ENCODE measurements at places on chromosomes 1 and 21.

GRCh38 chr1:20698195-20698910 lies 19.5 kb downstream of the KIF17 start:
- DNase-seq: no peak

- no peak for DNase-seq
Observed at GRCh38 chr1:68384872-68385411, 64.8 kb downstream of the RPE65 start.

DNA sequence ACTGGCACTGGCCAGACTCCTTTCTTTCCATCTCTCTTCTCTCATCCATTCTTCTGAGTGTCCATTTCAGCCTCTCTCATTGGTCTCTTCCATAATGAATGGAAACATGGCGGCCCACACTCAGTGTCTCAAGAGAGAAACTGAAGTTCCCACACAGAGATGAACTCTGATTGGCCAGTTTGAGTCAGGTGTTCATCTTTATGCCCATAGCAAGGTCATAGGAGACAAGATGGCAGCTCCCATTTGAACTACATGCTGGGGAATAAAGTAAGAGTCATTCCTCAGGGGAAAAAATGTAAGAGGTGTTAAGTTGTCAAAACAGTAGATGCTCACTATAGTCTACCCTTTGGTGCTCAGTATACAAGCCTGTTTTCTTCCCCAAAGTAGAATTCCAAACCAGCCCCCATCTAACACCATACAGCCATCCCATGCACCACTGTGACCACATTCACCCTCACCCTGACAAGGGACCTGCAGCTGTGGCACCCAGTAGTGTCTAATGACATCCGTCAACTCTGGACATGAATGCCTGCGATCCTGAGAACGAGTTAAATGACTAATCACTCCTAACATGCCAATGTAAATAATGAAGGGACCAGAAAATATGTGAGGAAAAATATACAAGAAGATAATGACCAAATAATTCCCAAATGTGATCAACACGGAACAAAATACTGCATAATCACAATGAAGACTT lies 12.4 kb downstream of the CDA start:
- no peak for DNase-seq

- DNase-seq: no peak
Observed at GRCh38 chr1:73517603-73518191, 680.3 kb downstream of the LRRIQ3 start.

- no peak for DNase-seq
Observed at GRCh38 chr1:229295745-229296144, 24.8 kb downstream of the RAB4A start.

DNA sequence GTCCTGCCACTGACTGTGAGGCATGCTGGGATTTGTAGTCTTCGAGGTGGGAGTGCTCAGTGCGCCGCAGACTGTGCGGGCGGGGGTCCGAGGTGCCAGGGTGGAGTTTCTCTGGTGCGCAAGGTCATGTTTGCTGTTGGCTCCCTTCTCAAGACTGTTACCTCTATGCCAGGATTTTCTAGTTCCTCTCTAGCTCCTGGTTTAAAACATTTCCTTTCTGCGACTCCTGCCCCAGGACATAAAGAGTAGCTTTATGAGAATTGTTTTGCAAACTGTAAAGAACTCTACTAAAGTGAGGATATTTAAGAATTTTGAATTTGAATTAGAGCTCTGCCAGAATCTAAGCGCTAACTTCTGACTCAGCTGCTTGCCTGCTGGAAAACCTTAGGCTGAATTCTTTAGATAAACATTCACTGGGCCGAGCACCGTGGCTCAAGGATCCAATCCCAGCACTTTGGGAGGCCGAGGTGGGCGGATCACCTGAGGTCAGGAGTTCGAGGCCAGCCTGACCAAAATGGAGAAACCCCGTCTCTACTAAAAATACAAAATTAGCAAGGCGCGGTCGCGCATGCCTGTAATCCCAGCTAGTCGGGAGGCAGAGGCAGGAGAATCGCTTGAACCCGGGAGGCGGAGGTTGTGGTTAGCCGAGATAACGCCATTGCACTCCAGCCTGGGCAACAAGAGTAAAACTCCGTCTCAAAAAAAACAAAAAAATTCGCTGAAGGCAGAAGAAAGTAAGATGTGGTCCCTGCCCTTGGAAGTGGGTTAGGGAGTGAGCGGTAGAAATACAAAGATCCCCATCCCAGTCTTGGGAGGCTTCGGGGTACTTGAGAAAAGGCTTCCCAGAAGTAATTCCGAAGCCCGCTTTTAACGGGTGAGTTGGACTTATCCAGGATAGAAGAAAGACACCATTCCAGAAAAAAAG lies 992 bp upstream of the USP48 start:
- no peak for DNase-seq

- no peak for DNase-seq
Observed at GRCh38 chr1:42736152-42736551, 3.9 kb downstream of the CLDN19 start.

GRCh38 chr1:108624069-108624468 lies 36.8 kb downstream of the HENMT1 start:
- DNase-seq: no peak

DNA sequence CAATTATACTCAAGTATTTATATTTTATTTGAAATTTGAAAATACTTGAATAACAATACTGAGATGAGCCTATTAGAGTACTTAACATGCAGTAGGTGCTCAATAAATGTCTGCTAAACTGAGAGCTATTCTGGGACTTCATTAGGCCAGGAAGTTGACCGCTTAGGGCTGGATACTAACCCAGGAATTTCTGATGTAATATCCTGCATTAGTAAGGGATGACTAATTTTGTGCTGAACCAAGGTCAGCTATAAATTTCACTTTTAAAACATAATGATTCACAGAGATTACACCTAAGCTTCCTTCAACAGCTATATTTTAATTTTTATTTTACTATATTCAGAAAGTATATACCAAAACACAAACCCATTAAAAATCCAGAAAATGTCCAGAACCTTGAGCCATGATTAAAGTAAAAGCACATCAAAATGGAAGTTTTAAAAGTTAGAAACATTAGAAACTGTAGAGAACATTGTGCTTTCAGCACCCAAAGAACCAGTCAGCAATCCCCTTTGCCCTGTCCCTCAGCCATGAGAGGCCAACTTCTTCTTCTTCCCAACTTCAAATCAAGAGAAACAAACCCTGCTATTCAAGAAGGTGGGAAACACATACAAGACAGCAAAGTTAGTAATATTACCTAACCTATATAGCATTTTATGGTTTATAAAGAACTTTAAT lies 35.4 kb downstream of the WNT2B start:
- no peak for DNase-seq

DNA sequence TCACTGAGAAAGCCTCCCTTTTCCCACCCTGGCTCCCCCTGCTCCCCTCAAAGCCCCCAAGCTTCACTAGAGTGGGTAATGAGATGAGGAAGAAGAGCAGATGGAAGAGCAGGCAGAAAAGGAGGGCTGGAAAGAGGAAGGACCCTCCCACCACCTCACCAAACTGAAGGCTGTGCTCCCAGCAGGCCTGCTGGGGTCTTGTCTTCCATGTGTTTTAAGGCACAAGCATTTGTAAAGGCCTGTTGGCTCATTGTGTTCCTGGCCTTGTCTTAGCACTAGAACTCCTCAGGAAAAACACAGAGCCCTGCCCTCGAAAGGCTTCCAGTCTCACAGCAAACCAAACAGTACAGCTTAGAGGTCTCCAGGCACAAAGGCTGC lies 51.5 kb downstream of the TOMM20 start:
- DNase-seq: no peak

DNA sequence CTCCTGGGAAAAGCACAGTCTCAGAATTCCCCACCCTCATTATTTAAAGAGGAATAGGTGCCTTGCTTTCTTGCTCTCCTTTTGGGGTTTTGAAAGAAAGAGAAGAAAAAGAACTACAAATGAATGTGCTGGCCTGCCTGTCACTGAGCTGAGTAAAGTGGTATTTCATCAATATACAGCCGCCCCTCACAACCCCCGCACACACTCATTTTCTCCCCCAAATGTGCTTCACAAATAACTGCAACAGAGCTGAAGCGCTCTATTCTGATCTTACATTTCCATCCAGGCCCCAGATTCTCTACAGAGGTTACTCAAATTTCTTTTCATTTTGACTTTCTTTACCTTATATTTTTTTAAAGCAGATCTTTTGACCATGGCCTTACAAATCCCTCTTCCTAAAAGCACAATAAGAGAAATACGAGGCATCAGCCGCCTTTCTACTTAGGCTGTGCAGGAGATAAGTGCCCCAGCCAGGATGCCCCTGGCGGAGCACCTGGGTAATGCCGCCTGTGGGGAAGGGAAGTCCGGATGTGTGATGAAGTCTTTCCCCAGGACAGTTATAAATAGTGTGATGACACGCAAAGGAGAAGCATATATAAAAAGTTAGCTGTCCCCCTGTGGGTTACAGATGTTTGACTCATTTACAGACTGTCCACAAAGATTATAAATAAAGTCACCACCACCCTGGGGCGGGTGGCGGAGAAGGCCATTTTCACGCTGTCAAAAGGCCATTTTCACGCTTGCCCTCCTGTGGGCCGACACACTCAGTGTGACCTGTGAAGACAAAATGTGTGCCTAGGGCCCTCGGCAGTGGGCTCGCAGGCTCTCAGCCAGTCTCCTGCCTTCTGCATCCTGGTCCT lies 6.5 kb downstream of the KCNN3 start:
- DNase-seq: no peak

GRCh38 chr21:26599261-26599660 lies 26.2 kb upstream of the CYYR1 start:
- DNase-seq: no peak

DNA sequence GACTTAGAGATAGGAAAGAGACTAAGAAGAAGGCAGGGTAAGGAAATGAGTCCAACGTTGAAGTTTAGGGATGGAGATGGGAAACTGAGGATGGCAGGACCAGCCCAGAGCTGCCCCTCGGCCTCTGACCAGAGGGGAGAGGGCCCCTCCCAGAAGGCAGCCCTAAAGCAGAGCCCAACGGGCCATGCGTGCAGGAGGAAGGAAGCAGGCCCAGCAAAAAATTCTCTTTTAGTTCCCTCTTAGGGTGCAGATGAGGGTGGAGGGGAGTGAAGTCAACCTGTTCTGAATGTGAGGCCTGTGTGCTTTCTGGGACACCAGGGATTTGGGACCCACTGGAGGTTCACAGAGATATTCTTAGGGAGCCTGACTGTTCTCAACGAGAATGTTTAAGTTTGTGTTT lies 225.4 kb downstream of the RHOU start:
- no peak for DNase-seq

DNA sequence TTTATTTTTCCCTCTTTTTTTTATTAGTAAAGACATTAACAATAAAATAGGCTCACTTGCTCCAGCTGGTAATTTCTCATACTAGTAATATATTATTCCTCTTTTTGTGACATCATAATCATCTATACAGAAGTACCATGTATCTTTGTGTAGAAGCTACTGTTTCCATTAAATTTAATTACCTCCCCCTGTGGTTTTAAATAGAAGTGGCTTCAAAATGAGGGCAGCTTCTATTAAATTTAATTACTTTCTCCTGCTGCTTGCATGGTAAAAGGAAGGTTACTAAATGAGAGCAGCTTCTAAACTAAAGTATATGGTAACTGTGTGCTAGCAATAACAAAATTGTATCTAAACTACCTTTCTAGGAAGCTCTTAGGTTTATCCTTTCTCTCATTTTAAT lies 94.0 kb downstream of the DPYD start:
- no peak for DNase-seq

DNA sequence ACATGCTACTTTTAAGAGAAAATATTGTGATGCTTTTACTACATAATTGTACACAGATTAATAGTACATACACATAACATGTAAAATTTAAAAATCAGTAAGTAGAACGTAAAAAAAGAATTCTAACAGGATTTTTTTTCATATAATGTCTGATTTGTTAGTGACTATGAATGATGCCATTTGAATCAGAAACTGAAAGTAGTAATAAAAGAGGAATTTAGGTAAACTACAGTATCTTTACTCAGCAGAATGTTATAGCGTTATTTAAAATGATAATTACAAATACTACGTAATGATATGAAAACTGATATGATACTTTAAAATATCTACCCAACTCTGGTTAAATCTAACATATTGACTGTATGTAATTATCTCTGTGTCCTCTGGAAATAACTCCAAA lies 116.1 kb downstream of the DENND1B start:
- no peak for DNase-seq

- no peak for DNase-seq
Observed at GRCh38 chr21:36079010-36079649, 9.3 kb downstream of the CBR1 start.

- DNase-seq: no peak
Observed at GRCh38 chr1:33151116-33151515, 30.7 kb downstream of the TRIM62 start.

GRCh38 chr1:157131281-157131680 lies 6.9 kb downstream of the ETV3 start:
- no peak for DNase-seq

GRCh38 chr21:42988236-42988965 lies 14.0 kb downstream of the PKNOX1 start:
- DNase-seq: no peak

DNA sequence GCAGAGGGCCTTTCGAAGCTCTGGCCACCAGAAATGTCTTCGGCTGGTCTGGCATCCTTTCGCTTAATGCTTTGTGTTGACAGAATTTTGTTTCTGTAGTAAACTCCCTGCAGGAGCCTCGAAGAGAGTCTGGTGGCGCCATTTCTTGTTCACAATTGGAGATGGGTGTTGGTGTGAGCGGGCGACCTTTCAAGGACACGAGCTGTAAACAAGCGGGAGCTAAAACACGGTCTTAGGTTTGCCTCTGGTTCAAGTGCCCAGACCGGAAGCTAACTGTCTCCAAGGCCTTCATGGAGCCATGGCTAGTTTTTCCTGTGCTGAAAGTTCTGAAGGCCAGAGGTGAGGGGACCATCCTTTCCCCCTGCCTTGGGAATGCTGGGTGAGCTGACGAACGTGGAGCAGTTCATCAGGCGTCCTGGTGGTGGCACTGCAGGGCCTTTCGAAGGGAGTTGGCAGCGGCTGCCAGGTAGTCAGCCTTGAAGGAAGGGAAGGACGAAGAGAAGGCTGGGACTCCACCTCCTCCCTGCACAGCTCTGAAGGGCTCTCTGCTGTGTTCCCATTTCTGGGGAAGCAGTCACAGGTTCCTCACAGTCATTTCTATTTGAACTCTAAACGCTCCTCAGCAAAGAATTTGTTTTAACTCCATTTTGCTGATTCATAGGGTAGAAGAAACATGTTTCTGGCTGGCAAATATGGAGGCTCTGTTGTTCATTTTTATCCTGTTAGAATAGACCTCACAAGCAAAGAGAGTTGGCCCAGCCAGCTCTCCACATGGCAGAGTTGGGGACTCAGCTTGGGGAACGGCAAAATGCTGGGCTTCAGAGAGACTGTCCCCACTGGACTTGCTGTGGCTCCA lies 35.2 kb downstream of the URB2 start:
- peak; percentile 56 for DNase-seq

- no peak for DNase-seq
Observed at GRCh38 chr1:162823771-162824525, 33.4 kb downstream of the HSD17B7 start.

- DNase-seq: no peak
Observed at GRCh38 chr1:31745946-31746670, 18.0 kb downstream of the ADGRB2 start.

Measured in activated CD8-positive, alpha-beta memory T cell treated with anti-CD3 and anti-CD28 coated beads for 1 hour (primary cell).